ENCODE measurements at places on chromosomes 7 and 10. TPM values are rescaled to one million over a fixed set of nuclear protein-coding genes. Genes with fewer than 3 reads are reported as not detected.

TAC1 gene
- total RNA-seq, result 0.28 TPM

RNF148 gene
- not detected for total RNA-seq

OR9A2 gene
- total RNA-seq, result not detected

GSTO1 gene
- 140 TPM for total RNA-seq

ADK gene
- total RNA-seq, result 58.3 TPM

MEST gene
- total RNA-seq, result 5.8 TPM

DMTF1 gene
- total RNA-seq, result 102 TPM

SLK gene
- total RNA-seq, result 22.9 TPM

LAMB1 gene
- total RNA-seq, result not detected

NPFFR1 gene
- not detected for total RNA-seq

SERPINE1 gene
- 0.45 TPM for total RNA-seq

GNAT3 gene
- total RNA-seq, result not detected

NME8 gene
- not detected for total RNA-seq

LRCH4 gene
- 86.0 TPM for total RNA-seq

ZP3 gene
- 7.4 TPM for total RNA-seq

CAV1 gene
- total RNA-seq, result 0.17 TPM

VWDE gene
- 1.9 TPM for total RNA-seq

TAS2R4 gene
- 1.0 TPM for total RNA-seq

ATRNL1 gene
- total RNA-seq, result 0.26 TPM

ZNF679 gene
- total RNA-seq, result not detected

HYAL4 gene
- not detected for total RNA-seq

TCERG1L gene
- not detected for total RNA-seq

SLC16A9 gene
- 4.4 TPM for total RNA-seq

TRPV5 gene
- total RNA-seq, result not detected

GIMAP8 gene
- 7.9 TPM for total RNA-seq

UNCX gene
- total RNA-seq, result not detected

SPACDR gene
- 2.7 TPM for total RNA-seq

KCND2 gene
- total RNA-seq, result not detected
